Upper lobe of left lung (tissue), 6 donors: ENCODE measurements at places on chromosomes 16 and 17.

DNA sequence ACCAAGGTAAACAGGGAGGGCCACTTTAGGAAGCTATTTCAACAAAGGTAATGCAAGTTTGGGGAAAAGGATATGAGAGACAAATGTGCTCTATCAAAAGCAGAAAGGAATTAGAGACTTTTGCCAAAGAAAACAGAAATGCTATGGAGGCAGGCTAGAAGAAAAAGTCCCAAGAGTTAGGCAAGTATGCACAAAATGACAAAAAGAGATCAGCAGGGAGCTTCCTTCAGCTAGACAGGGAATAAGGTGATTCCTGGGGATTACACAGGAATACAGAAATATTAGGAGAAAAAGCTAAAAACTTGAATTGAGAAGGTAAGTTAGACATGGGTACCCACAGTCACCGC is 2.4 kb downstream of the FXR2 start:
- DNase-seq, result no peak

- DNase-seq, result no peak
Measured at GRCh38 chr17:75019710-75020109, 7.2 kb downstream of the MRPL58 start.

GRCh38 chr17:56319531-56319930 is 166.3 kb downstream of the ANKFN1 start:
- no peak for DNase-seq

GRCh38 chr17:66466106-66466820 is 163.8 kb downstream of the PRKCA start:
- no peak for DNase-seq

- no peak for DNase-seq
Measured at GRCh38 chr17:6528557-6528956, 27.8 kb downstream of the PITPNM3 start.

GRCh38 chr17:44221084-44221861 is 1.8 kb upstream of the UBTF start:
- DNase-seq, result peak; percentile 69

DNA sequence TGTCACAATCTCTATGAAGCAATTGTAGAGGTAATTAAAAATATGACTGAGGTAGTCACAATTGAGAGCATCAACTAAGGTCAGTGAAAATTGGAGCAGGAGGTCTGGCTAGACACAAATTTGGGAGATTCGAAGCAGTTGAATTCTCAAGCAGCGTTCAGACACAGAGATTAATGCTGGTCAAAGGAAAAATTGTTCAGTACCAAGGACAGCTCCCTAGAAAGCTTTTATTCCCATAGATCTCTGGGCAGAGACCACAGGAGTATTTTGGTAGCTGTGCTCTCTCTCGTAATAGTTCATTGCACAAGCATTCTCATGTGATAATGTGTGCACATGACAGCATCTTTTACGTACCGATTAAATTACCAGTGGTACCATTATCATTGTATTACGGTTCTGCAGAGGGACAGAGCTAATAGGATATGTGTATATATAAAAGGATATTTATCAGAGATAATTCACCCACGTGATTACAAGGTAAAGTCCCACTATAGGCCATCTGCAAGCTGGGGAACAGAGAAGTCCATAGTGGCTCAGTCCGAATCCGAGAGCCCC is 387.5 kb upstream of the HSBP1 start:
- DNase-seq, result no peak
